Activated naive CD4-positive, alpha-beta T cell (primary cell): ENCODE measurements at places on chromosomes 3 and 15.

DNA sequence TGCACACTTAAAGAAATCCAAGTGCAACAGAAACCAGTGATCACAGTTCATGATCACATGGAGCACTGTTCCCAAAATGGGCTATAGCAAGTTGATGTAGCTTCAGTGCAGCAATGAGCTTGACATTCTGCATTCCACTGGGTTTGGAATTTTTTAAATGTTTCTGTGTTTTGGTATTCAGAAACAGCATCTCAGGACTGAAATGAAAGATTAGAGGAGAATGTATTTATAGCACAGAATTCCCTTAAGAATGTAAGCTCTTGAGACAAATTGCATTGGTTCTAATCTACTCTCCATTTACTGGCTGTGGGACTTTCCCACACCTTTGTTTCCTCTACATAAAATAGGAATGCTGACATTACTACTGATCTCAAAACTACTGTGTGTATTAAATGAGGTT, 162.7 kb downstream of the FGF12 start:
- no peak for DNase-seq

DNA sequence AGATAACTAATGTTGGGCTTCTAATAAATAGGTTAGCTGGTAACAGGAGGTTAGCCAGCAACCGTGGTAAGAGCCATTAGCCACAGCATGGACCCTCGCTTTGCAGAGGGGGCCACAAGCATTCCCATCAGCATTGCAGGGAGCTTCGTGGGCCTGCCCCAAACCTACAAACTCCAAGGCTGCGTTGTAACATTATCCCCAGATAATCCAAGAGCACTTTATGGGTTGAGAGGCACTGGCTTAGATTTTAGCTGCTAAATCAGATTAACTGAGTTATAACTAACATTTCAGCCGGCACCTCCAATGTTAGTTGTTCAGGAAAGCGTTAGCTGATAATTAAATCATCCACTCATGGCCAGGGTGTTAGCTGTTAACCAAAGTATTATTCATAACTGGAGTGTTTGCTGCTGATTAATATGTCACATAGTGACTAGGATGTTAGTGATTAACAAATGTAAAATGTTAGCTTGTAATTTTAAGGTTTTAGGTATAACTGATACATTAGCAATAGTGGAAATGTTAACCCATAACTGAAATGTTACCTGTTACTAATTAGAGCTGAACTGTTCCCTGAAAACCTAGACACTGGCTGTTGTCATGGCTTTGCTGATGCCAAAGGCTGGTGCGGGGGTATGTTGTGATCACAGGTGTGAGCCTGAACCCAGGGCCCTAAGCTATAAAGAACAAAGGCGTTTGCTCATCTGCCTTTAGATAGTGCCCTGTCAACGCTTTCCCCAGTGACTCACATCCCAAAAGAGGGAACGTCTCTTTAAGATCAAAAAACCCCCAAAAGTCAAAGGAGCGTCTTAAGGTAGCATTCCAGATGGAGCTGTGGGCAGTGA, 56.2 kb downstream of the SLC6A6 start:
- DNase-seq: no peak

- no peak for DNase-seq
Measured at GRCh38 chr3:123832692-123833397, 51.3 kb downstream of the MYLK start.

- no peak for DNase-seq
Measured at GRCh38 chr15:86300390-86301125, 220.9 kb downstream of the AGBL1 start.

DNA sequence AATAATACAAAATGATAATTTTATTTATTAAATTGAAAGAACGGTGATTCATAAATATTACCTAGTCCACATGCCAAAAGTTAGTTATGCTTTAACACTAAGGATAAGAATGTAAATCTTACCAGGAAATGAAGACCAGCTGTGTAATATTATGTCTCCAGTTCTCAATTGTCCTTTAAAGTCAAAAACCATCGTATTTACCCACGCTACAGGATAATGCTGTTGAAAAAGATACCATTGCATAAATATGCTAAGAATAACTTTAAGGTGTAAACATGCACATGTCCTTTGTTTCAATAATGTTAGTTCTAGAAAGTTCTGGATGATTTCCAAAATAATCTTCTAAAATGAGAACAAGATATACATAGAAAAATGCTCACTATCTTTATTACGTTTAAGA, 103.5 kb downstream of the FAIM start:
- no peak for DNase-seq

GRCh38 chr15:74390647-74391288, 23.3 kb upstream of the CYP11A1 start:
- DNase-seq: no peak

DNA sequence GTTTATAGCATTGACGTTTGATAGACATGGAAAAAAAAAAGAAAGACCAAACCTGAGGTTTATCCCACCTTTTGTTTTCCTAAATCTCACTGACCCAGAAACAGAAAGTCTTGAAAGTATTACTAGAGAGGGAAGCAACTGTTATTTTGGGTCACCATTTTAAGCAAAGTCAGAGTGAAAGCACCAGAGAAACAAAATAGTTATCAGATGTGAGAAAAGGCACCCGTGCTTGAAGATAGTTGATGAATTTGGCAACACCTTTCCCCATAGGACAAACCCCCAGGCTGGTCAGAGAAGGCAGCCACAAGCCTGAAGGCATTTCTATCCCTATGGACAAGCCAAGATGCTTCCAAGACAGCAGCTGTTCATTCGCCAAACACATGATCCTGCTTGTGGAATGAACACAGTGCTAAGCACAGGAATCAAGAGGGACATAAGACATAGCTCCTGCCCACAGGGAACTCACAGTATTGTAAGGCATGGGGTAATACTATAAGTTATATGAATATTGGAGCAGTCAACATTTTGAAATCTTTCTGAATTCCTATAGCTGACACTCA, 170.9 kb downstream of the ERC2 start:
- DNase-seq: no peak

DNA sequence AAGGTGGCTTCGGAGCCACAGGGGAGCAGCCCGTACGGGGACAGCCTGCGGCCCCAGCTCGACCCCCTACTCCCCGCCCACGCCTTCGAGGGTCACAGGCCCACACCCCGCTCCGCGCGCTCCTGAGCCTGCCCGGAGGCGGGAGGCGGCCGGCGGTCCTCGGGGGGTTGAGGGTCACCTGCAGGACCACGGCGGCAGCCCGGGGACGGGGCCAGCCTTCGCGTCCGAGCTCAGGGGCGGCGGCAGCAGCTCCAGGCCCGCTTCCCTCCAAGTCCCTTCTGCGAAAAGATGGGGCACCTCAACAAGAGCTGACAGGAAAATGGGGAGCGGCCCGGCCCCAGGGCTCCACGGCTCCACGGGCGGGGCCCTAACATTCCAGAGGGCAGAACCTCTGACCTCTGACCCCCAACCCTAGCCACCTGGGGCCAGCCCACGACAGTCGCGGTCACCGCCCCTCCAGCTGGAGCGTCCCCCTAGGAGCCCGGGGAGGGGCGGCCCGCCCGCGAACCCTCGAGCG, 428 bp downstream of the LYSMD4 start:
- DNase-seq: no peak

GRCh38 chr3:31288224-31288623, 244.5 kb upstream of the STT3B start:
- DNase-seq: no peak

- DNase-seq: no peak
Measured at GRCh38 chr15:66290518-66290917, 2.9 kb upstream of the DIS3L start.

DNA sequence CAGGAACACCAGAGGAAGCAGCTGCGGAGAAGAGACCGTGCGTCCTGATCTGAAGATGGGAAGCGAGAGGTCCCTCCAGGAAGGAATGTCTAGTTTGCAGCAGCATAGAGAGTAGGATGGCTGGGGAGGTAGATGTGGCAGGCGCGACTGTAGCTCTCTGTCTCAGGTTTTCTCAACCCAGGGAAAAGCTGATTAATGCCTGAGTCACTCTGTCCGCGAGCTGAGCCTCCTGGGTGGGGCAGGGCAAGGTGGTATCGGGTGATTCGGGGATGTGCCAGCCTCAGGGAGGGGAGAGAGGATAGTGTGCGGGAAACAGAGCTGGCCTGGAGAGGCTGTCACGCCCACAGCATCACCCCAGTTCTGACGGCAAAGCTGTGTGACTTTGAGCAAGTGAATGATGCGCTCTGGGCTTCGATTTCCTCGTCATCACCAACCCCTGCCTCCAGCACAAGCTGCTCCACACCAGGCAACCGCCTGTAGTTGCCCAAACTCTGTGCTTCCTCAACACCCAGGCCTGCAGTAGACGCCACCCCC, 28.4 kb downstream of the CPN2 start:
- no peak for DNase-seq

DNA sequence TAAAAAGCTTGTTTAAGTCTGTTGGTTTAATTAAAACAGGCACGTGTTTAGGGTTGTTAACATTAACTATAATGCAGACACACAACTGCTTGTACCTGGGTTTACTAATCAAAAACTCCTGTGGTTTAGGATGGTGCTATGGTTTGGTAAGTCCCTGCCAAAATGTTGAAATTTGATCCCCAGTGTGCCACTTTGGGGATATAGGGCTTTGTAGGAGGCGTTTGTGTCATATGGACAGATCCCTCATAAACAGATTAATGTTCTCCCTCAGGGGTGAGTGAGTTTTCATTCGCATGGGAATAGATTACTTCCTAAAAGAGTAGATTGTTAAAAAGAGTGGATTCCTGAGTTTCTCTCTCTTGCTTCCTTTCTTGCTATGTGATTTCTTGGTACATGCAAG, 18.7 kb upstream of the GK5 start:
- no peak for DNase-seq

- no peak for DNase-seq
Measured at GRCh38 chr3:7696320-7696719, 805.3 kb upstream of the LMCD1 start.

DNA sequence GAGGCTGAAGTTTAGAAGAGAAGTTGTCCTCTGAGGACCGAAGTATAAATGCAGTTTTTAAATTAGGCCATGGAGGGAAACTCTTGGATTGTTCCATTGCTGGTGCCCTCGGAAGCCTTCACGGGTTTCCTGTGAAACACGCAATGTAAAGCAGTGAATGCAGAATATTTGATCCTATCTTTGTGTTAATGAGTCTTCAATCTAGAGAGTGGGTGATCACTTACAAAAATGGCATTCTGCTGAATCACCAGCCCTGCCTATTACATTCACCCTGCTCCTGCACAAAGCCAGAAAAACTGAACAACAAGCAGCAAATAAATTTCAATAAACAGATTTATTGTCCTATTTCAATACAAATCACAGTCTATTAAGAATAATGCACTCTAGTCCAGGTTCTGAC, 1063.9 kb downstream of the FHIT start:
- DNase-seq: no peak

- no peak for DNase-seq
Measured at GRCh38 chr15:73926219-73927002, at the start of gene LOXL1. TSS of gene LOXL1 (plus strand) at chr15:73926462. CDS start at chr15:73926784, 322 bp downstream.

GRCh38 chr3:8621872-8622271, 22.7 kb downstream of the SSUH2 start:
- no peak for DNase-seq

GRCh38 chr15:85711580-85712192, 83.0 kb downstream of the KLHL25 start:
- DNase-seq: no peak

DNA sequence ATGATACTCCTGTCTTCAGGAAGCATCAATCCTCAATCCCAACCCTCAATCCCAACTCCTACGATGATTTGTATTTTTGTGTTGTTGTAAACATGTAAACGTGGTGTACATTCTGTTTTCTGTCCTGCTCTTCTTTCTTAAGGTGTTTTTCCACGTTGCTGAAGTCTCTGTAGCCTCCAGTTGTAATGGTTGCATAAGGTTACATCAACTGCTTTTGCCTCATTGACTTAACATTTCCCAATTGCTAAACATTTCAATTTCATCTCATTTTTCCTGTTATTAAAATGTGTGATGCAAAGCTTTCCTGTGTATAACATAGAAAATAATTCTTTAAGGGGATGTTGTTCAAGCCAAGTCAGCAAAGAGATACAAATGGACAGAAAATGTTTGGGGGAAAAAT, 33.4 kb downstream of the HRH1 start:
- no peak for DNase-seq

DNA sequence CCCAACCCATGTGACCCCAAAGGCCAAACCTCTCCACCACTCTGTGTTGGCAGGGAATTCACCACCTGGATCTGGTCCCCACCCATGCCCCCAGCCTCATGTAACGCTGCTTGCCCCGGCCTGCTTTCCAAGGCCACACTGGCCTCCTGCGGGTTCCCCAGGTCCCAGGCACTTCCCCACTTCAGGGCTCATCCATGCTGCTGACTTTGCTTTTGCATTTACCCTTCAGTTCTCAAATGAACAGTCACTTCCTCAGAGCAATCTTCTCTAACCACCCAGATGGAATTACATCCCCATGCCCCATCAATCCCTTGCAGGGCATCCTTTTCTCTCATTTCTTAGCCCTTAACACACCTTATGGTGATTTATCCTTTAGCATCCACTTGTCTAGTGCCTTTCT, 9.2 kb downstream of the DAPK2 start:
- no peak for DNase-seq
